ENCODE measurements at places on chromosomes 2 and 18.

DNA sequence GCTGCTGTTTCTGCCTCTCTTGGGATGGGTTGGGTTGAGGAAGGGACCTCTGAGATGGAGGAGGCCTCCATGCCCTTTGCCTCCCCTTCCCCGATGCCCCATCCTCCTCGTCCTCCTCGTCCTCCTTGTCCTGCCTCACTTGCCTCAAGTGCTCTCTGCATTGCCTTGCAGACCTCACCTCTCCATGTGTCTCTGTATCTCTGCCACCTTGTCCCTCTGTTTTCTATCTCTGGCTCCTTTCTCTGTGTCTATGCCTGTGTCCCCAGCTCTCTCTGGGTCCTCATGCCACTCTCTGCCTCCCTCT, 87.5 kb downstream of the MCFD2 start:
- DNase-seq: no peak

DNA sequence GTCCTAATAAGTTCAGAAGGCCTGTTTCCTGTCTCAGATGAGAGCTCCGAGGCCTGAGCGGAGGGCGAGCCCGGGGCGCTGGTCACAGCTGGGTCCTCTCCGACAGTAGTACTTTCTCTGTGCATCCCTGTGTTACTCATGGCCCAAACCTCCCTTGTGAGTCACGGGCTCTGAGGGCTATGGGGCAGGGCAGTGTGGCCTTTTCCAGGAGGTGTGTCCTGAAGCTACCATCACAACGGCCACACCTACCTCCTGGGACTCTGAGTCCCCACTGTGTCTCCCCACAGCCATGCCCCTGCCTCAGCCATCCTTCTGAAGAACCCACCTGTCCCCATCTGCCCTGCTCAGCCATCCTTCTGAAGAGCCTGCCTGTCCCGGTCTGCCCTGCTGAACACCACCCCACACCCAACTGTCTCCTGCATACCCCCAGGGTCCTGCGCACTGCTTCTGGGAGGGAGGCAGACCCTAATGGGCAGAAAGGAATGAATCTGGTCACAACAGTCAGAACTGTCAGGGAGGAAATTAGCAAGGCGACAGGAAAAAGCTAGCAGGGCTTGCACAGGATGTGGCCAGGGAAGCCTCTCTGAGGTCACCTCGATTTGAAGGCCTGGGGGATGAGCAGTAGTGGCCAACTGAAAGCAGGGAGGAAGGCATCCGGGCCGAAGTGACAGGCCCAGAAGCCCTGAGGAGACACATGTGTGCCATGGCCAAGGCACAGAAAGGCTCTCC, 145.4 kb upstream of the RIOK3 start:
- no peak for DNase-seq

- DNase-seq: no peak
Observed at GRCh38 chr2:233059797-233060500, at the start of gene INPP5D. INPP5D (plus strand) TSS chr2:233060342; CDS start chr2:233060479, 137 bp downstream.

DNA sequence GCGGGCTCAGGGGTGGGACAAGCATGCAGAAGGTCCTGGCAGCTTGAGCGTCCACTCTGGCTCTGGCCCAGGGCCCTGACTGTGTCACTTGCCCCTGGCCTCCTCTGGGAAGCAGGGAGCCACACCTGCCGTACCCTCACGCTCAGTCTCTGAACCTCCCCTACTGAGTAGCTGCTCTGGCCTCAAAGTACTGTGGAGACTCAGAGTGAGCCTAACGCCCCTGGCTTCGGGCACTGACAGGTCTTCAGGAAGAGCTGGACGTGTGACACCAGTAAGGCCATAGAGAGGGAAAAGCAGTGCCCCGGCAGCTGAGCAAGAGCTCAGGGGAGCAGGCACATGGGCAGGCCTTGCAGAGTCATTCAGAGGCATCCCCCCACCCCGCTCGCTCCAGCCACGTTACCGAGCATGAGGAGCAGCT, 73.3 kb downstream of the SFXN5 start:
- no peak for DNase-seq

- peak; percentile 47 for DNase-seq
Observed at GRCh38 chr2:130183512-130184373, 1.7 kb downstream of the MZT2B start.
